ENCODE measurements at places on chromosomes 5 and 9. TPM values are rescaled to one million over a fixed set of nuclear protein-coding genes. Genes with fewer than 3 reads are reported as not detected.
A peak's percentile ranks its signal among the peaks of the same experiment; 100 is the strongest.

GRXCR2 gene
- total RNA-seq: not detected

ADAMTS19 gene
- total RNA-seq: not detected

PDZD2 gene
- 1.2 TPM for total RNA-seq

SHC3 gene
- total RNA-seq: not detected

FBXW5 gene
- 161 TPM for total RNA-seq

NANS gene
- 25.1 TPM for total RNA-seq

C8G gene
- 1.7 TPM for total RNA-seq

SEMA5A gene
- total RNA-seq: 1.7 TPM

SLC25A25 gene
- 16.9 TPM for total RNA-seq

GPR150 gene
- 2.1 TPM for total RNA-seq

- no peak for DNase-seq
Observed at GRCh38 chr5:74418709-74419108, 221.8 kb downstream of the ENC1 start.

- DNase-seq: no peak
Observed at GRCh38 chr5:90518661-90519060, 10.7 kb downstream of the LYSMD3 start.

DNA sequence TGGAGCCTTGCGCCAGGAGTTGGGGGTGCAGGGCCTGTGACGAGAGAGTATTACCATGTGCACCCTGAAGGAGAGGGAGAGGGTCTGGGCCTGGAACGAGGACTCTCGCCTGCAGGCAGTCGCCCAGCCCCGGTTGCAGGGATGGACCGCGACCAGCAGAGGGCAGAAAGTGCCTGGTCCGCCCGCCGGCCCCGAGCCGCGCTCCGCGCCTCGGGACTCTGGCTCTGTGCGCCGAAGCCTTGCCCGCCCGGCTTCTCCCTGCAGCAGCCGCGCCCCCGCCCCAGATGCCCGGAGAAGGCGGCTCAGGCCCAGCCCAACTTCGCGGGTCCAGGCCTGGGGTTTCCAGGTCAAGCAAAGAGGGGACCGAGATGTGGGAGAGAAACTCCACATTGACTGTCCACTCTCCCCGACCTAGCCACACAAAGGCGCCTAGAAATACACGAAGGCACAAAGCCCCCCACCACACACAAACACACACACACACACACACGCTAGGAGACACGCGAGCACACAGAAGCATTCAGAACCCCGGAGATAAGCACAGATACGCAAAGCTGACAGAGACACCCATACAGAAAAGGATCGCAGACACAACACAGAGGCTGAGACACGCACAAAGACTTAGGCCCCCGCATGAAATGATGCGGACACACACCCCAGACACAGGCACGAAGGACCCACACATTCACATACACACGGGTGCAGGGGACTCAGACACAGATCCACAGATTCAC, 2.0 kb upstream of the LMX1B start:
- peak; percentile 75 for DNase-seq

DNA sequence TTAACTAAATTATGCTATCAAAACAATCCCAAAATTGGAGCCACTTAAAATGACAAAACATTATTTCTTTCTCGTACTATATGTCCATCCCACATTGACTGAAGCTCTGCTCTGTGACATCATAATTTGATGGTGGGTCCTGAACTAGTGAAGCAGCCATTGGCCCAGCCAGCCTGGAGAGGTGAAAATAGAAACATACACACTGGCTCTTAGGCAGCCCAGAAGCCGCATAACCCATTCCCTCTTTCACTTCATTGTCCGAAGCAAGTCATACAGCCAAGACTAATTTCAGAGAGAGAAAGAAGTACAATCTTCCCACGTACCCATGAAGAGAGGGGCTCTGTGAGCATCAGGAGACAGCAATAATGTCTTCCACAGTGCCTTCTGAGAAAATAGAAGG, 342.5 kb downstream of the NFIB start:
- DNase-seq: no peak

GRCh38 chr5:7415587-7416535, 19.9 kb downstream of the ADCY2 start:
- DNase-seq: no peak

DNA sequence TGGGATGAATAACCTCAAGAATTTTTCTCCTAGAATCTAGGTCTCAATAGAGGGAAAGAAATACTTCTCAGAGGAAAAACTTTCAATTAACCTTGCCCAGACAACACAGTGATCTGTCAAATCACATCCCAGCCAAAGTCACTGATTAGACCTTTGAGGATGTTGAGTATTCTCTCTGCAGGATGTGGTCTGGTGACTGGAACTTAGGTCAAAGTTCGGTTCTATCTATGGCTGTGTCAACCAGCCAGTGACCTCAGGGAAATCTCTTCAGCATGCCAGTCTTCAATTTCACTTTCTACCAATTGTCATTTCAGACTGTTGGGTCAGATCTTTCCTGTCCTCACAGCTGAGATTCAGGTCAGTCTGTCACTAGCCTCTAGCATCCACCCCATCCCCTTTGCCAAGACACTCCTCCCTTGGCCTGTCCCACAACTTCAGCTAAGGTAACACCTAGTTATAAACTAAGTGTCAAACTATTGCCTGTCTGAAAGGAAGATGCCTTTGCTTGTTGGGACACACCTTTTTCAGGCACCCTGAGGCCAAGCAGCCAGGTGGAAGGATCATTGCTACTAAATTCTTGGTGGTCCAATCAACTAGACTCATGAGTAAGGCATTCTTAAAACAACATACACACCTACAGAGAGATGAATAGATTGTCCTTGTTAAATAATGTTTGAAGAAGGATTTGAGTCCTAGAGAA, 156.3 kb upstream of the FST start:
- DNase-seq: no peak

DNA sequence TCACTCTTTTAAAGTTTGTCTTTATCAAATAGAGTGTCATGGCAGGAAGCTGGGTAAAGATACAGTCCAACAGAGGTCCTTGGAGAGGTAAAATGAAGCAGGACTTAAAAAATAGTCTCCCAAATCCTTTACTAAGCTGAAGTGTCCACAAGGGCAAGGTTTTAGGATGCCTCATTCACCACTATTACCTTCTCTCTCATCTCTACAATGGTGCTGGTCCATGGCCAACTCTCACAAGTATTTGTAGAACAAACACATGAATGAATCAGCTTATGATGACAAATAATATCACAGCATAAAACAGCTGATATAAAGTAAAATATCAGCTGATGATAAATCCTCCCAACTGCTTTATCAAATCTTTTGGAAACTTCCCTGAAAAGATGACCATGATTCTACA, 162.3 kb upstream of the ZNF462 start:
- no peak for DNase-seq
